ENCODE measurements at places on chromosomes 12 and 14.

DNA sequence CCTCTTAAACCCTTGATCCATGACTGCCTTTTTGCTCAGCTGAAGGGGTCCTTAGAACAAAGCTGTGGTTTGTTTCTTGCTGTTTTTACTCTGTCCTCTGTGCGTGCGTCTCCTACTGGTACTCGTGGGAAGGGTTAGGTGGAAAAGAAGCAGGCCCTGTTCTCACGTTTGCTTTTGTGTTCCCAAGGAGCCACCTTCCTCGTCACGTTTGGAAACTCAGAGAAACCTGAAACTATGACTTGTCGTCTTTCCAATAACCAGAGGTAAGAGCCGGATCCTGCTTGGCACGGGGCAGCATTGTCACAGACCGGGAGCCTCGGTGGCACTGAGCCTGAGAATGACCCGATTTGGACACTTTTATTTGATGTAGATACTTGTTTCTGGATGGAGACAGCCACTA is 13.1 kb downstream of the ZFYVE21 start:
- DNase-seq, result no peak

- no peak for DNase-seq
Measured at GRCh38 chr12:31003861-31004640, 69.6 kb upstream of the DDX11 start.

- no peak for DNase-seq
Measured at GRCh38 chr14:52110441-52111086, 41.7 kb upstream of the NID2 start.

DNA sequence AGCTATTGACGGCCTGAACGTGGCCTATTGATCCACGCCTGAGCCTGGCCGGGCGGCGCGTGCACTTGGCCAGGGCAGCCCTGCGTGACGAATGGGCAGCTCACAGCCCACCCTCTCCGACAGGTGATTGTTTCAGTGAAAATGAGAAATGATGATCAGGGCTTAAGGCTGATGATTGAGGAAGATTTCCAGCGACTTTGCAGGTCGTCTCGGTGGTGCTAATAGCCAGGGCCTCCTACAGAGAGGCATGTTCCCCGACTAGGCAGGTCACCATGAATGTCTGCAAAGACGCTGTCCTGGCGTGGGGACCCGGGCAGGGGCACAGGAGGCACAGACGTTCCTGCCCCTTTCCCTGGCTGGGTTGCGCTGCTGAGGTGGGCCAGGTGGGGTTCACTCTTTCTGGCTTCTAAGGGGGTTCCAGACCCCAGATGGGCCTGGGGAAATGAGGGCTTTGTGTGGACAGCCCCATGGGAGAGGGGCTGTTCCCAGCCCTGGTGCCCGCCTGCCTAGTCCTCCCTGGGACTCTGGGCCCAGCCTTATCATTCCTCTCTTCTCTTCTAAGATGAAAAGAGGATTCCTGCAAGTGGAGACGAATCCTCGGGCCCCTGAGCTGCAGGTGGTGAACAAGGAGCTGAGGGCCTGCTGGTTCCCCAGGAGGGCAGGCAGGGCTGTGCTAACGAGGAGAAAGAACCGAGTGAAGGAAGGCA is 157.4 kb downstream of the KIF26A start:
- no peak for DNase-seq

GRCh38 chr12:54631988-54632728 is 2.5 kb downstream of the LACRT start:
- DNase-seq, result no peak

GRCh38 chr12:8544295-8544694 is 3.6 kb upstream of the CLEC4E start:
- DNase-seq, result peak; percentile 73

GRCh38 chr14:93025055-93025454 is 90.7 kb downstream of the ITPK1 start:
- no peak for DNase-seq

DNA sequence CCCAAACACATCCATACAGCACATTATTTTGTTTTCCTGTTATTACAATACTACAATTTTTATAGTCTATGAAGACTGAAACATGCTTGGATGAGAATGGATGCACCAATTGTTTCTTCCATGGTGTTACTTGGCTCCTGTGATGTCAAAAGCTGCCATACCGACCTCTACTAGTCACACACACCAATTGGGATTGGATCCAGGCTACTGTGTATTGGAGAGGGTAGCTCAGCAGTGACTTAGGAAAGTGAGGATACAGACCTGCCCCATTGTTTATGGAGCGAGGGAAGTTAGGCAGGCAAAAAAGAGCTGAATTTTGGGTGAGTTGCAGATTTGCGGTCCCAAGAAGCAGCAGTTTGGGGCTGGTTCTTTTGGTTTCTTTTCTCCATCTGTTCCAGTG is 30.8 kb upstream of the AKAP6 start:
- no peak for DNase-seq

DNA sequence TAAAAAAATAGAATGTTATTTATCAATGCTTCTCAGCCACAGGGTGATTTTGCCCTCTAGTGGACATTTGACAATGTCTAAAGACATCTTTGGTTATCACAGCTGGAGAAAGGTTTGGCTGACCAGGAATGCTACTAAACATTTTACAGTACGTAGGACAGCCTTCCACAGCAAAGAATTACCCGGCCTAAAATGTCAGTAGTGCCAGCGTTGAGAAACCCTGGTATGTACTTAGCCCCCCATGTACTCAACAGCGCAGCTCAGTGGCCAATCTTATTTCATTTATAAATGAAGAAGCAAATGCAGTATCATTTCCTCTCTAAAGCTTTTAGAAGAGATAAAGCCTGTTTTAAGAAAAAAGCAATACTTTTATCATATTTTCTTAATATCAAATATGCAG is 5.8 kb downstream of the MARK3 start:
- DNase-seq, result peak; percentile 39

GRCh38 chr14:104271391-104271790 is 133.0 kb downstream of the KIF26A start:
- DNase-seq, result no peak

DNA sequence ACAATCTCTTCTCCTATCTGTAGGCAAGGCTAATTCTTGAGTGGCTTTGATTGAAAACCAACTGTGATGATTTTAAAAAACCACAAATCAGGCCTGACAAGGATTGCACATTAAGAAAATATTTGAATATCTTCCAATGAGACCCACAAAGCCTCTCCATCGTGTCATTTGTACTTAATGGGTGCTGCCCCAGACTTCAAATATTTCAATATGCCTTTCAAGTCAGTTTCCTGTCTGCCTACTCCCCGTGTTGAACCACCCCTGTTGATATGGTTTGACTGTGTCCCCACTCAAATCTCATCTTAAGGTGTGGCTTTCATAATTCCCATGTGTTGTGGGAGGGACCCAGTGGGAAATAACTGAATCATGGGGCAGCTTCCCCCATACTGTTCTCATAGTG is 159.7 kb upstream of the EGLN3 start:
- DNase-seq, result no peak

DNA sequence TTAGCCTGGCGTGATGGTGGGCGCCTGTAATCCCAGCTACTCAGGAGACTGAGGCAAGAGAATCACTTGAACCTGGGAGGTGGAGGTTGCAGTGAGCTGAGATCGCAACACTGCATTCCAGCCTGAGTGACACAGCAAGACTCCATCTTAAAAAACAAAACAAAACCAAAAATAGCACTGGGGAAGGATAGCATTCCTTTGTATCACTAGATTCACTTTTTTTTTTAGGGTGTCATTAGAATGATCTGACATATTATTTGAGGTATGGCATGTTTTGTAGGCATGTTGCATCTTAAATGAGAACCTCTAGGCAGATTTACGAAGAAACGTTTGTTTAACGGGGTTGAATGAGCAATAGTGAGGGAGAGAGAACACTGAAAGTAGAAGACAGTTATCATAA is 16.8 kb upstream of the FAR2 start:
- no peak for DNase-seq

- no peak for DNase-seq
Measured at GRCh38 chr14:80390906-80391305, 179.6 kb upstream of the DIO2 start.

- no peak for DNase-seq
Measured at GRCh38 chr12:64893961-64894360, 69.5 kb downstream of the TBC1D30 start.

DNA sequence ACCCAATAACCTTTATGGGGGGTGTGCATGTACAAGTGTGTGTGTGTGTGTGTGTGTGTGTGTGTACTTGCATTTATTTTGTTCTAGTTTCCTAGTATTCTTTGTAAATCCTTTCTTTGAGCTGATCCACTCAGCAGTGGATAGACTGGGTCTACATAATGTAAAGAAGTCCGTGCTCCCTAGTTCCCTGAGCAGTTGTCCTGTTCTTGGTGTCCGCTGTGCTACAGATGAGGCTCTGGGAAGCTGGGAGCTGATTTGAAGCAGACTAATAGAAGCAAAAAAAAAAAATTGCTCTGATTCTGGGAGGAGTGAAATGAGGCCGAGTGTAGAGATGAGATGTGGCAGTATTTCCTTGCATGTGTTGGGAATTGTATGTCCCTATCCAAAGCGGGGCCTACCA is 150.4 kb upstream of the WSCD2 start:
- DNase-seq, result no peak

GRCh38 chr12:2290091-2290490 is 237.3 kb downstream of the CACNA1C start:
- DNase-seq, result no peak

DNA sequence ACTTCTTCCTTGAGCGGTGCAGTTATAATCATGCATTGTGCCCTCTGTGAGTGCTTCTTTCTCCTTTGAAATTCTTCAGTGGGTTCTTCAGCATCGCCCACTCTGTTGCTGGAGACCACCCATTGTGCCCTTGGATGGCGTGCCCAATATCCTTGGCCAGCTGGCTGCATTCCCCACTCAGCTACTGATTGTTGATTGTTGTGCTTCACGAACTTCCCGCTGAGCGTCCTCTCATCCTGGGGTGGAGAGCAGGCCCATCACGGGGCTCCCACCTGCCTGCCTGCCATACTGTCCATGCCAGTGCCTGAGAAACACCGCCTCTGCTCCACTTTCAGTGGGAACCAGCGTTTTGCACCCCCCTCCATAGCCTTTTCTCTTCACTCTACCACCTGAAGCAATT is 8.6 kb upstream of the SSTR1 start:
- no peak for DNase-seq

DNA sequence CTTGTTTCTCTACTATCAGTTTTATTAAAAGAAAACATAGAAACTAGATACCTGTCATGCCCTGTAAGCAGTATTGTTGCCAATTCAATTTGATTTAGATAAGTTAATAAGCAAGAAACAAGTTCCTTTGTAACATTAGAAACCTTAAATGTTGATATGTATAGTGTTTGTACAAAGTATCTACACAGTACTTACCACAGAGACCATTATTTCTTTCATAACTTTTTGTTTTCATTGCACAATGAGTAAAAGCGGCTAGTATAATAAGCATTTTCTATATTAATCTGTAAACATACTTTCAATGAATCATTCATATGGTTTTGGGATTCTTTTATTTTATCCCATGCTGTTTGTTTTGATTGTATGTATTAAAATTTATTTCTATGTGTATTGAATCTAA is 305.1 kb downstream of the TTC6 start:
- no peak for DNase-seq

DNA sequence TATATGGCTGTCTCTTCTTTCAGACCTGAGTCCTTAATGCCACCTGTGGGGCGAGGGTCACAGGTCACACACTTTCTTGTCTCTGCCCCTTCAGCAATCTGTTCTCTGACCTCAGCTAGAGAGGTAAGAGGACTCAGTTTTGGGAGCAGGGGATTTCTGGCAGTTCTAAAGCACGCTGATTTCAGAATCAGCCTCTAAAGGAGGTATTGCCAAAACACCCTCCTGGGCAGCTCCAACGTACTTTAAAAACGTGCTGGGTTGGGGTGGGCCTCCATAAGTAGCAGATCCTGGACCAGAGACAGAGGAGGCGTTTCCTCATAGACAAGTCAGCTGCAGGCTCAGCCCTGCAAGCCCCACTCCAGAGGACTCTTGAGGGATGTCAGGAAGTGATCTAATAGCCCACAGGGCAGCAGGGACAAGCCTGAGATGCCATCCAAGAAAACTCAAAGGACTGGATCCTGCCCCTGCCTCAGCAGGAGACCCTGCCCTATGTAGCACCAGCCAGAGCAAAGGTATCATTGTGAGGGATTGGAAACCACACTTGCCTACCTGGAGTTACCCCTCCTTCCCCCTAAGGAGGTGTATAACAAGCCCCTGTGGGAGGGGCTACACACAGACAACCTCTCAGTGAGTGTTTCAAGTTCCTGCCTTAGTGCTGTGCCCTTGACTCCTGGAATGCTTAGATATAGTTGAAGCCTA is 8.5 kb downstream of the CTDSP2 start:
- no peak for DNase-seq

DNA sequence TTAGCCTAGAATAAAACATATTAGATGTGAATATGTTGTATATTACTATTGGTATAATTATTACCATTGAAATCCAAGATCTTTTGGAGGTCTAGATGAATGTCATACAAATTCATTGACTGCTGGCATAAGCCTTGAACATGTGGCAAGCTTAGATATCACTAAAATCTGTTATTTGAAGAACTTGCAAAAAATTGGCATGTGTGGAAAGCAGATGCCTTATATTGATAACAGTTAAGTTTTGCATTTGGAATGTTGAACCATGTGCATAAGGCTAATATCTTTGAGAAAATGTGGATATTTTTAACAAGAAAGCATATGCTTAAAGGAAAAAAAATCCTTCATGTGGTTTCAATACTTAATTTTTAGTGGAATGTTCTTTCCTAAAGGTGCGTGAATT is 203.6 kb upstream of the PRICKLE1 start:
- no peak for DNase-seq

- peak; percentile 62 for DNase-seq
Measured at GRCh38 chr12:55724226-55724939, 4.2 kb downstream of the RDH5 start.

DNA sequence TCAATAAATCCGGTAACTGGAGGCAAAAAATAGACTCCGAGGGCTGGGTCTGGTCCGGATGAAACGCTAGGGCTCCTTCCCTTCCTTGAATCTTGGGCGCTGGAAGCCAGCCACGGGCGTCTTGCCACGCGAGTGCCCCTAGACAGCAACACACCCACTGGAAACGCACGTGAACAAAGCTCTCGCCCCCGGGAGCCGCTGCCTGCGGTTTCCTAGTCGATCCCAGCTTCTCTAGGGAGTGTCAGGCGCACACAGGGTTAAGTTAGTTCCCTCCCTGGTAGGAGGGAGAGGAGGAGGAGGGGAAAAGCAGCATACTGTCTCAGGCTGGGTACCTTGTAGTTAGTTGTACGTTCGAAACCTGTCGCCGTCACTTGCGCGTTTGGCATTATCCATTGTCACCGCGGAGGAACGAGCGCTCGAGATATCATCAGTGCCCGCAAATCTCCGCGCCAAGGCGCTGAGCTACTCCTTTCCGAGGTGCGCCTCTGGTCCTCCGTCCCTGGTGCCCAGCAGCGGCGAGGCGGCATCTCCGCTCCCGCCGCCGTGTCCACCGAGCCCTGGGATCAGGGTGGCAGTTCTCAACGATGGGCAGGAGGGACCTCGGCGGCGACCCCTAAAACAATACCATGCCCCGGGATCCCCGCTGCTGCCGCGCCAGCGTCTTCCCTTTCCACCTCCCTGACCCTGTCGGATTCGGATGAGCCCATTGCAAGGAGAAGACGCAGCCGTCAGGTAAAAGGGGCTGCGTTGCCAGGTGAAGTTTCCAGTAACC is at the start of gene FLRT2:
Gene FLRT2, plus strand, starts transcription at position 342 of the 772 bp plus-strand sequence. CDS start 91,371 bp downstream, outside the sequence.
- no peak for DNase-seq

- DNase-seq, result no peak
Measured at GRCh38 chr12:53502331-53502730, 1.2 kb downstream of the TARBP2 start.
